ENCODE measurements at places on chromosomes 12 and 14.
A peak's percentile ranks its signal among the peaks of the same experiment; 100 is the strongest.

GRCh38 chr14:75315144-75315543 lies 36.5 kb downstream of the FOS start:
- no peak for DNase-seq

DNA sequence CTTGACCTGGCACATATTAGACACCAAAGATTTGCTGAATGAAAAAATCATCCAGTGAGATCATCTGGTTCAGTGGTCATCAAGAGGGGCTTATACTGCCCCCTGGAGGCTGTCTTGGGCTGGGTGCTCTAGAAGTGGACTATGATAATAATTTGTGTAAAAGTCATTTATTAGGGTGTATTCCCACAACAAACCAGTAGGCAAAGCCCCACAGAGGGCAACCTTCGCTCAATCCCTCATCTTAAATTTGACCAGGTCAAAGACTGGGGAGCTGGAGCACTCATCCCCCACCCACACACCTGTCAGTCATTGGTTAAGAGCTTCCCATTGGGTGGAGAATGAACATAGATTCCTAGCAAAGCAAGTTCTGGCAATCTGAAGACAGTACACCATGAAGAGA lies 20.0 kb upstream of the FICD start:
- no peak for DNase-seq

DNA sequence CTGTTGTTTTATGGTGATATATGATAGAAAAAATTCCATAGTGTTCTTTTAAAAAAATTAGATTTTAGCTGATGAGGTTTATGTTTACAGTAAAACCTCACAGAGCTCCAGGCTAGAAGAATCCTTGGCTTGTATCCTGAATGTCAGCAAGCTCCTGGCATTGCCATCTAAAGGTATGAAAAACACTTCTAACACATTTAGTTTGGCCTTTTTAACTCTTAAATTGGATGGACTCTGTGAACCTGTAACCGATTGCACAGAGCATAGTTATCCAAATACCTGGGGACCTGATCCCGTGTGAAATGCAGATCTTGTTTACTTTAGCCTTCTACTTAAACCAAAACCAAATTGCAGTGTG lies 241.1 kb upstream of the DCN start:
- no peak for DNase-seq

DNA sequence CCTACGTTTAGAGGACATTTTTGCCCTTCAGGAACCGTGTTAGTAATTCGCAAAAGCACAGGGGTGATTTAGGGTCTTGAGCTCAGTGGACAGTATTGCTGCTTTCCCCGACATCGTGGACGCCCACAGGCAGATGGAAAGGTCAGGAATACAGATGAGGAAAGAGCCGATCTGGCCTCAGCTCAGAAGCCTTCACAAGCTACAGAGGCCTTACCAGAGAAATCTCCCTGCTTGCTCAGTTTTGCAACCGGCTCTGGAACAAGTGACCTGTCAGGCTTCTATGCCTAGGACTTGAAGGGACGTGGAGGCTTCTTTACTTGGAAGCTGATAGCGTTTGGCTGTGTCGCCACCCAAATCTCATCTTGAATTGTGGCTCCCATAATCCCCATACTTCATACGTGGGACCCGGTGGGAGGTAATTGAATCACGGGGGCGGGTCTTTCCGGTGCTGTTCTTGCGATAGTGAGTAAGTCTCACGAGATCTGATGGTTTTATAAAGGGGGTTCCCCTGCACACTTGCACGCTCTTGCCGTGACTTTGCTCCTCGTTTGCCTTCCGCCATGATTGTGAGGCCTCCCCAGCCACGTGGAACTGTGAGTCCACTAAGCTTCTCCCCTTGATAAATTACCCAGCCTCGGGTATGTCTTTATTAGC lies 332.5 kb downstream of the MED13L start:
- DNase-seq, result no peak

DNA sequence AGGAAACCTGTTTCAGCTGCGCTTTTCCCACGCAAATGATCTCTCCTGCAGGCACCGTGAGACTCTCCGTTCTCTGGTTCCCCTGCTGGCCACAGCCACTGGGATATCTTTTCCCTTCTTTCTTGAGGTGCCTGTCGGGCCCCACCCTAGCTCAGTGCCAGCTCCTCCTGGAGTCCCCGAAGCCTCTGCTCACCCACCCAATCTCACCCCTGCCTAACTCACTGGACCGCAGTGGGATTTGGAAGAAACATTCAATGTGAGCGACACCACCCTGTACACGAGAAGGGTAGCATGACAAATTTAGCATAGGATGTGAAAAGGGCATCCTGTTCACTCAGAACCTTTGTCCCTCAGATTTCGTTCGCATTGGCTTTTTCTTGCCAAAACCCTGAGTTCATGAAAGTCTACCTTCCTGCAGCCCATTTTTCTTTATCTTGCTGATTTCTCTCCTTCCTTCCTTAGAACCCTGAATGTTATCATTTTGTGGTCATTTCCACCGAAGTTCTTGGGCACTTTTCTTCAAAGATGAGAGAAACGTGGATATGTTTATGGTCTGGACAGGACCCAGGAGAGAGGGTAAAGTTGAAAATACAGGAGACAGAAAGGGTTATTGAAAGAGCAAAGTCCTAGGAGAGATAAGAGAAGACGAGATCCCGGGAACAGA lies 63.6 kb upstream of the ELK3 start:
- DNase-seq, result no peak

DNA sequence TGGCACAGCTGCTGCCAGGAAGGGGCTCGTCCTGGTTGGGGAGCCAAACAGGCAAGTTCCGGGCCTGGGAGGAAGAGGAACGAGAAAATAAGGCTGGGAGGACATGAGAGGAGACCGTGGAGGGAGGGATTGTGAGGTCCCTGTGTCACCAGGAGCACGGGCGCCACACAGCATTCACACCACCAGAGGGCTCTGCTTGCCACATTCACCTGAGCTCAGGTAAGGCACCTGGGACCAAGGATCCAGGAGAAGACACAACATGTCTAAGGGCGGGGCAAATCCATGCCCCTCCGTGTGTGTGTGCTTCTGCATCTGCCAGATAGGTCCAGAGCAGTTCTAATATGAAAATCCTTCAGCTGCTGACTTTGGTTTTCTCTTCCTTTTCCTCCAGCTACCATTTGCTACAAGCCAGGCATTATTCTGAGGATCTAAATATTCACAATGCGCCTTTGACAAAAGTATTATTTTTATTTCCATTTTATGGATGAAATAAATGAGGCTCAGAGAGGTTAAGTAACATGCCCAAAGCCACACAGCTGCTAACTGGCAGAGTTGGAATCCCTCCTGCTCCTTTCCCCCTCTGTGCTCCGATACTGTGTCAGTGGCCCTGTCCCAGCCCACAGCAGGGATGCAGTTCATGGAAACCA lies 14.6 kb downstream of the RAPGEF3 start:
- DNase-seq, result peak; percentile 20

GRCh38 chr14:99506276-99506675 lies 25.1 kb downstream of the CCNK start:
- no peak for DNase-seq

DNA sequence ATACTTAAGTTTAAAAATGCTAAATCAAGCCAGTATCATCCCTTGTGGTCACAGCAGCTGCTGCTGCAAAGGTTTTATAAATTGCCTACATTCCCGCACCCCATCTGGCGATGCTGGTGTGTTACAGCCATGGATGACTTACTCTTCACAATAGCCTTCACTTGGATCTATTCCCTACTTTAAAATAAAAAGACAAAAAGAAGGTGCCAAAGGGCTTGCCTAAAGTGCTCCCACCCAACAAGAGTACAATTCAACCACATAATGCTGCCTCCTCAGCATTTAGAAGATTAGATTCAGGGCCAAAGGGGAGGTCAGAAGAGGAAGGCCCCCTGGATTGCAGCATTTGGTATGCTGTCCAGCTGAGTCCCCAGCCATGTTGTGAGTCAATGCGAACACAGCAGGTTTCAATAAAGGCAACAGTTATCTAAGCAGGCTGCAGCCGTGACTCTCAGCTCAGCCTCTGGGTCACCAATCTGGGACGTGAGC lies 176.1 kb downstream of the DAD1 start:
- no peak for DNase-seq

DNA sequence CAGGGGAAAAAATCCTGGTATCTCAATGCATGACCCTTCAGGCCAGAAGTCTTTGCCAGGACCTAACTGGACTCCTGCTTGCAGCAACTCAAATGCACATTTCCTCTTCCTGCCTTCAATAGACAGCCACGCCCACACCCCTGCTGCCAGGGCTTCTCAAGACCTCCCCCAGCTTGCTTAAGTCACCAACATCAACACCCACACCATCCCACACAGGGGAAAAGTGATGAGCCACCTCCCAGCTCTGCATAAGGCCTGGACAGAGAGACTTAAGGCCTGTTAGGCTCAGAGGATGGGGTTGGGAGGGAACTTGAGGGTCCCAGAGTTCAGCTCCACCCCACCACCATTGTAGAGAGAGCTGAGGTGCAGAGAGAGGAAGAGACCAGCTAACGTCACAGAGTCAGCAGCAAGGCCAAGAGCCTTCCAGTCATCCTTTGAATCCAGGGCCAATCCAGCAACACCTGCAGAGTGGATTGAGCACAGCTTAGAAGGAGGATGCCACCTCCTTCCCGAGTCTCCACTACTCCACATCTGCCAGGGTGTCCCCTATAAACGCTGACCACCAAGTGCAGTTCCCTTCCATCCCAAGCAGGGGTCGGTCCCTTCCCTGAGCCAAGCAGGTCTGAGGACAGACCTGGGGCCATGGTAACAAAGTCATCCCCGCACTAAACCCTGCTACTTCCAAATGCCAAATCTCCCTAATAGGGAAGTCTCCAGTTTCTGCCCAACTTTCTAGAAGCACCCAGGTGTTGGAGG lies 50.0 kb downstream of the KDM2B start:
- DNase-seq, result peak; percentile 47

DNA sequence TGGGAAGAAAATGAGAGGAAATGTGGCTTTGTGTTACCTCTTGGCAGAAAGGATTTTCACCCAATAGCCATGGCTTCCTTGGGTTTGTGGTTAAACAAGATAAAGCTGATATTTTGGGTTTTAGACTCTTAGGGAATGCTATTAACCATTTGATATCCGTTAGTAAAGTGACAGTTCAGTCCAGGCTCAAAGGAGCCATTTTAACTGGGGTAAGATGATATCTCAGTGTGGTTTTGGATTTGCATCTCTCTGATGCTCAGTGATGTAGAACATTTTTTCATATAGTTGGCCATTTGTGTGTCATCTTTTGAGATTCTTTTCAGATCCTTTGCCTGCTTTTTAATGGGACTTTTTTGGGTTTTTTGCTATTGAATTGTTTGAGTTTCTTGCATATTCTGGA lies 30.1 kb downstream of the IFT43 start:
- DNase-seq, result no peak

DNA sequence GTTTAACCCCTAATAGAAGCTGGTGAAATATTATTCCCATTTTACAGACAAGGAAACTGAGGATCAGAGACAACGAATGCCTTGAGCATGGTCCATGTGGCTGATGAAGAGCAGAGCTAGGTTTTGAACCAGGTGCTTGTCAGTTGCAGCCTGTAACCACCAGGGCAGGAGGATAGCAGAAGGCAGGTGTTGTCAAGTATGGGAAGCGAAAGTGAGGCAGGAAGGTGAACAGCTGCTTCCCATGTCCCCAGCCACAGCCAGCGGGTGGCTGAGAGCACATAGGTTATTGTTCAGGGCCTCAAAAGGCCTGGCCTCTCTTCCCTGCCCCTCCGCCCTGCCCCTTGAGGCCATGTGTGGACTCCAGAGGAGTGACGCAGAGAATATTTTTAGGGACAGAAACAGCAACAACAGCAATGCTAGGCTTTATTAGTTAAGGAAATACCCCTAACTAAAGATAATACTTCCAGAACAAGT lies 39.6 kb downstream of the IQSEC3 start:
- no peak for DNase-seq

GRCh38 chr12:104749545-104749944 lies 208.5 kb downstream of the SLC41A2 start:
- no peak for DNase-seq

DNA sequence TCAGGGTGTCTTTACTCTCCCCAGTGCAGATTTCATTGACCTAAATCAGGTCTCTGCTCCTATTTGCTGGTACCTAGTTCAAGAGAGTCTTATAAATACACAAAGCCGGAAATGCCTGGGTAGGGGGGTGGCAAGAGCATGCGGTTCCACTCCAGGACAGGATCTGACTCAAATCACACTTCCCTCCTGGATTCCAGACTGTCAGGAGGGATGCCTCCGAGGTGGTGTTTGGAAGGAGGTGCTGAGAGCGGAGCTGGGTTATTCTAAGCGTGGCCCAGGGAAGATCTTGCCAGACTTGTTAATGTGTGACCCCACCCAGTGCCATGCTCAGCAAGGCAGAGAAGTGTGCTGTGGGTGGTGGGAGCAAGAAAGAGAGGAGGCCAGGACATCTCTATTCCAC lies 49.8 kb downstream of the B4GALNT3 start:
- no peak for DNase-seq

DNA sequence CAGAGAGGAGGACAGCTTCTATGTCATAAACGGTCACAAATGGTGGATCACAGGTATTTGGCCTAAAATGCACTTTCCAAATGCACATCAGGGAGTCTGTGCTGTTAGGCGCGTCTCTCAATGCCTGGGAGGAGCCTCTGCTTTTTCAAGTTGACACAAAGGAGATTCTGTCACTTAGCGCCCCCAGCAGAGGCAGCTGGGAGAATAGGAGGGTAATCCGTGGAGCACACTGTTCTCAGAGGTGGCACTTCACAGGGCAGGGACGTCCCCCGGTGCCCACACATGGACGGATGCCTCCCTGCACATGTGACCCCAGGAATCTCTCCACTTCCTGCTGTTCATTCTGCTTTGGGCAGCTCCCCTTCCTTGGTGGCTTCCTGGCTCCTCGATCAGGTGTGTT lies 19.4 kb upstream of the ALDH2 start:
- no peak for DNase-seq

- DNase-seq, result no peak
Observed at GRCh38 chr12:50677858-50678257, 86.0 kb upstream of the ATF1 start.

DNA sequence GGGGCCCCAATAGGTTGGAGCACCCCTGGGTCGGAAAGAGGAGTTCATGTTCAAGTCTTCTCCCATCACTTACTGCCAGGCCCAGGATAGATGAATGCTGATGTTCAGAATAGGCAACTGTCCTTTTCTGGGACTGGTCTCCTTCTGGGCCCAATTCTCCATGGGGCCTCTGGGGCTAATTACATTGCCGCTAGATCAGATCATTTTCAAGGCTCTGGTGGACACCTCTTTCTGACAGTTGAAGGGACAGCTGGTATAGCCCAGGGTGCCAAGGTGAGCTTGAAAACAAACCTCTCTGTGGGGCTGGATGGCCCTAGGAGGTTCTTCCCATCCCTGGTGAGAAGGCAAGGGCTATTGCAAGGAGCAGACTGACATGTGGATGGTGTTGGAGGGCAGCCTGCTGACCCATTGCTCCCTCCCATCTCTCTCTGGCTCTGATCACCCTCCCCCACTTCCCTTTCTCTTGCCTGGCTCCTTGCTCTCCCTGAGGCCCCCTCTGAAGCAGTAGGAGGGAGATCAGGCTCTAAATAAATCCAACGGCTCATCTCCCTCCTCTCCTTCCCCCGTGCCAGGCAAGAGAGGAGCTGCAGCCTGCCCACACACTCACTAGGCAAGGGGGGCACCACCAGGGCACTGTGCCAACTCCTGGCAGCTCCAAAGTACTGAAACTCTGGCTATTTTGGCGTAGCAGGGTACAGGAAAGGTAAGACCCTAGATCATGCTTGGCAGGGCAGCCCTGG lies 1.9 kb downstream of the CACNB3 start:
- no peak for DNase-seq

- no peak for DNase-seq
Observed at GRCh38 chr14:92734618-92735017, 13.8 kb downstream of the LGMN start.

GRCh38 chr12:6965714-6966113 lies 4.8 kb downstream of the PHB2 start:
- no peak for DNase-seq

GRCh38 chr12:25645427-25645826 lies 92.3 kb upstream of the LMNTD1 start:
- DNase-seq, result no peak

All from stimulated activated CD8-positive, alpha-beta memory T cell treated with anti-CD3 and anti-CD28 coated beads, Interleukin-7, amount 100 ng/mL, for 1 hour (primary cell).